Smooth muscle cell of the brain vasculature (primary cell): ENCODE measurements at places on chromosomes 3 and 15.

DNA sequence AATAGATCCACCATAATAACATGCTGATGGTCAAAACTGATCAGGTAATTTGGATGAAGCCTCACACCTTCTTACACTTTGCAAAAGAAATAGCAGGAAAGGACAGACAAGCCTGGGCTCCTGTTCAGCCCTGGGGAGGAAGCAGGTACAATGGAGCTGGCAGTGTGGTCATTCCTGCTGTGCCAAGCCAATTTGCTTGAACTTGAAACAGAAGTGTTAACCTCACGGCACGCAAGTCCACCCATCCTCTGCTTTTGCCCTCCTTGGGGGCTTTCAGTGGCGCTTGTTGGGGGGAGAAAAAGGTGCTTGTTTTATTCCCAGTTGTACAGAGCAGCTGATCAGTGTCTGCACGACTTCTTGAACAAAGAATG lies 36.8 kb upstream of the RFTN1 start:
- DNase-seq, result no peak

GRCh38 chr15:90181776-90182175 lies 19.4 kb upstream of the SEMA4B start:
- DNase-seq, result no peak

- no peak for DNase-seq
These were observed 107.4 kb downstream of the P2RY1 start for GRCh38 chr3:152942366-152942765.

DNA sequence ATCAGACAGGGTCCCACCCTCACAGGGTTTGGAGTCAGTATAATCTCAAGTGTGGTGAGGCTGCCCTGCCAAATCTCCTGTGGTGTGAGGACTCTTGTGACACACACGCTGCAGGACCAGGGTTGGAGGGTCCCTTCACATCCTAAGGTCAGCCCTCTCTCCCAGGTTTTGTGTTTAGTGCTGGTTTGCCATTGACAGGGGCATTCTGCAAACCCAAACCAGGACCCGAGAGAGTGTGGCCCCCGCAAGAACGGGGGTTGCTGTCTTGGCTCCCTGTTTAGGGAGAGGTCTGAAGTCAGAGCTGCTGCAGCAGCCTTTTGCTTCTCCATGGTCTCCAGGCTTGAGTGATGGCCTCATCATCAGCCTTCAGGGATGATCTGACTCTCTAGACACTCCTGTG lies 14.7 kb downstream of the FAM107A start:
- DNase-seq, result no peak

GRCh38 chr3:168001244-168001643 lies 94.5 kb downstream of the GOLIM4 start:
- no peak for DNase-seq

GRCh38 chr3:124217542-124217941 lies 225.6 kb upstream of the ROPN1 start:
- DNase-seq, result peak; percentile 44

DNA sequence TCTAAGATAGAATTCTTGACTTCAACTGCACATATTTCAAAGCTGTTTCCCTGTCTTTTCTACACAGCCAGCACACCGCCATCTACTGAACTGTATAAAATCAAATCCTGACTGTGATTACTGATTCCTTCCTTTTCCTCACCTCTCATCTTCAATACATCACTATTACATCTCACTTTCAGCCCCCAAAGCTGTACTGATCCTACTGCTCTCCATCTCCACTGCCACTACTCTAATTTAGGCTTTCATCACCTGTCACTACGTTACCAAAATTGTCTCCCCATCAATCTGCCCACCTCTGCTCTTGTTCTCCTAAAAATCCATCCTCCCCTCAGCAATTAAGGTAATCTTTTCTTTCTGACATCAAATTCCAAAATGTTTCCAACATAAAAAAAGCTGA lies 4.5 kb upstream of the CCDC39 start:
- DNase-seq, result no peak

DNA sequence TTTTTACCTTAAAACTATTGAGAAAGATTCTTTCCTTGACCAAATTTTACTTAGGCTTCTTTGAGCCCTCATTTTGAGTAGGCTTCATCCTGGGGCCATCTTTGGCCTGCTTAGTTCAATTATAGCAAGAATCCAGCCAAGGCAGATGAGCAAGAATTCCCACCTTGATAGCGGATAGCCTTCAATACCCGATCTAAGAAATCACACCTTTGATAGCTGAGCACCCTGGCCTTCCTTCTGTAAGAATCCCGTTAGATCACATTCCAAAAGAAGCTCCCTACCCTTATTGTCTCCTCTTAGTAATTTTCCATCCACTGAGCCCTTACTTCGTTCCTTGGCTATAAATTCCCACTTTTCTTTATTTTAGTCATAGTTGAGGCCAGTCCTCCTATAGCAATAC lies 275.4 kb upstream of the ROBO1 start:
- no peak for DNase-seq

DNA sequence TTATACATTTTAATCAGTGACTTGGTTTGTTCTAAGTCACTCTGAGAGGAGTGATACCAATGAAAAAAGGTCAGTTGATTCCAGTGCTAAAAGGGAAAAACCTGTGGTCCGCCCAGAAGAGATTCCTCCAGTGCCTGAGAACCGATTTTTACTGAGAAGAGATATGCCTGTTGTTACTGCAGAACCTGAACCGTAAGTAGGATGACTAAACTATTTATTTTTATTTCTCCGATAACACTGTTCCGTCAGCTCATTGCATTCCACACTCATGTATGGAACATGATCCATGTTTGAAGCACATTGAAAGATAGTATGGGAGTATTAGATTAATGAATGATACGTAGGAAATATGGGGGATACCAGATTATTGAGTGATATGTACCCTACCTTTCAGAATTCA lies 20.0 kb upstream of the ZBTB47 start:
- no peak for DNase-seq

- DNase-seq, result no peak
These were observed 124.7 kb upstream of the RBMS3 start for GRCh38 chr3:29156086-29156715.

- no peak for DNase-seq
These were observed 187.9 kb downstream of the AKAP13 start for GRCh38 chr15:85568261-85568808.

- DNase-seq, result no peak
These were observed 52.9 kb downstream of the TRPM7 start for GRCh38 chr15:50633653-50634052.

DNA sequence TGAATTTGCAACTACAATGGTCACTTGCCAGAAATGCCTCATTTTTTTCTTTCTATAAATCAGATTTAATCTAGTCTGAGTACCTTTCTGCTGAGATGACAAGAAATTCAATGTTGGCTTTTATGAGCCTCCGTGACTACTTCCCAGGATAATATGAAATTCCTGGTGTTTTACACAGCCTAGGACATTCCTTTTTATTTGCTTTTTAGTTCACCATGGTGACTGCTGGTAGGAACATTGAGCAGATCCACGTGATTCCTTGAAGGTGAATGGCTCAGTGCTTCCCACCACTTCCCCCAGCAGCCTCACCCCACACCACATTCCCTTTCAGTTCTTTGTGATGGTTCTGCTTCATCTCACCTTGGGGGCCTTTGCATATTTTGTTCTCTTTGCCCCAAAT lies 4.3 kb upstream of the NPTN start:
- DNase-seq, result no peak

DNA sequence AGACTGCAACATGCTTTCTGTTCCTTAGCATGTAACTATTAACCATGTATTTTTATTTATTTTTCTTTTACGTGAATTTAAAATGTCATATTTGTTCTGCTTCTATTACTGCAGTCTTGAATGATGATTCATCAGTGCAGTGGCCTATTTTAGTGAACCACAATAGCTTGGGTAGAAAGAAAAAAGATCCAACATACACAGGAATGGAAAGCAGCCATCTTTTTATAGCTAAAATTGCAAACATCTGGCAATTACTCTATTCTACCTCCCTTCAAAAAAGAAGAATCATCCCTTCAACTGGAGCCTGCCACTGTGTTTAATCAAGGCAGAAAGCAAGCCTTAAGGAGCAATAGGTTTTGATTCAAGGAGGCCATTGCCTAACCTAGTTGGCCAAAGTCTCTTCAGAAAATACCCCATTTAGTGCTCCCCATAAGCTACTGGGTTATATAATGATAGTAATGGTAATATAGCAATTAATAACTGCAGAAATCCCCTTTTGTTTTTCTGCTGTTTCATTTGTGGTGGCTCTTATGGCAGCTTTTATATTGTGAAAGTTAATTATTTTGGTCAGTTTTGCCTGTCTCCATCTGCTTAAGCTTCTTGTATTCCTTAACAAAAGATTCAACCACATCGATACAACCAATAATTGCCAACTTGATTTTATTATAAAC lies 267.3 kb downstream of the LPP start:
- peak; percentile 58 for DNase-seq

DNA sequence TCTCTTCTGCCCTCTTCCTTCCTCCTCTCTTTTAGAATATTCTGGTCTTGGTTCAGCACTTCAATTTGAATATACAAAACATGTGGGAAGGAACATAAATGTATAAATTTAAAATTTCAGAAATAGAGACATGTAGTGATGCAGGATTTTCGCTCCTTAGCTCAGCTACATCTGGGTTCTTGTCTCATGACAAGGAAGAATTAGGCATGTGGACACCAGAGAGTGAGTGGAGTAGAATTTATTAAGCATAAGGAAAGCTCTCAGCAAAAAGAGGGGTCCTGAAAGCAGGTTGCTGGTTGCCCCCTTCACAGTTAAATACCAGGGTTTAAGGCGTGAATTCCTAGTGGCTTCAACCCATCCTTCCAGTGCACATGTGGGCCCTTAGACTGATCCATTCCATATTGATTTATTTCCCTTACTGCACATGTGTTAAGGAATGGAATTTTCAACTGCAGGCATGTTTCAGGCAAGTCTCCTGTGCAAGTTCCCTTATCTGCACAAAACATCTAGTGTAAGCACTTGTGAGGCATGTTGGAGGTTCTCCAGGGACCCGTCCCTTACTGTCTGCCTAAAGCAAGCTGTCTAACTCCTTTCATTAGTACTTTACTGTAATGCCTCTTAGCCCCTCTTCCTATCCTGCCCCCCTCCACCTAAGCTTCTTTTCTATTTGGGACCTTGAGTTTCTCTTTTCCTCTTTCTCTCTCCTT lies 133.2 kb upstream of the STRIT1 start:
- DNase-seq, result no peak

DNA sequence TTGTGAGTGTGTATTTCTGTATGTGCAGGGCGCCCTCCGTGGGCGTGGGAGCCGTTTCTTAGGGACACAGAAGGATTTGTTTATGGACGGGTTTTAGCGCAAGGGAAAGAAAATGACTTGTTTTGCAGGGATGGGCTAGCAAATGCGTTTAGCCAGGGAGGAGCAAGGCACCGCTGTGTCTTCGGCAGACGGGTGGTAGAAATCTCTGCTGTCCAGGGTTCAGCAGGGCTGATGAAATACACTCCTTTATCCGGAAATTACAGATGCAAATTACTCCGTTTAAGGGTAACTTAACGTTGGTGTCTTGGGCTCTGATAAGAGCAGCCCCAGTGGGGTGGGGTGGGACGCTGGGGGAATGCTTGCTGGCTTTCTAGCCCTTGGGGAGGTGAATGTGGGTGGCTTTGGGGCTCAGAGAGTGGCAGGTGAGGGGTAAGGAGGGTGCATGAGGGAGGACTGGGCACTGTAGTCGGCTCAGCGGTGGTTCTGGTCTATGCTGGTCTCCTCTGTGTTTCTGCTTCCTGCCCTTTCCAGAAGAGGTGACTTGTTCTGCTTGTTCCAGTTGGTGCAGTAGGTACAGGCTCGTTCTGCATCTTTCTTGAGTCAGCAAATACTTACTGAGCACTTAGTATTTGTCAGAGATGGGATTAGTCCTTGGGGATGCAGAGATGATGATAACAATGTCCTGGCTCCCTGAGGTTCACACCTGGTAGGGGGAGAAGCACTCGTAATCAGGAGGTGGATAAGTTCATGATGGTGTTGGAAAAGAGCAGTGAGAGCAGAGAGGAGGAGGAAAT lies 954 bp downstream of the SV2B start:
- no peak for DNase-seq
